Mucosa of gallbladder (tissue), 1 donor: ENCODE measurements at places on chromosomes 11 and 22. TPM values are rescaled to one million over a fixed set of nuclear protein-coding genes. Genes with fewer than 3 reads are reported as not detected.

YWHAH gene
- 213 TPM for total RNA-seq

NRIP3 gene
- total RNA-seq: 2.7 TPM

CASP4 gene
- total RNA-seq: 50.9 TPM

DDTL gene
- total RNA-seq: 3.0 TPM

HTR3B gene
- total RNA-seq: not detected

IL17REL gene
- total RNA-seq: 0.06 TPM

- DNase-seq: no peak
These were observed 13.4 kb downstream of the KDELR3 start for GRCh38 chr22:38481162-38481870.

- DNase-seq: no peak
These were observed 1.8 kb downstream of the FLI1 start for GRCh38 chr11:128695539-128696221.

DNA sequence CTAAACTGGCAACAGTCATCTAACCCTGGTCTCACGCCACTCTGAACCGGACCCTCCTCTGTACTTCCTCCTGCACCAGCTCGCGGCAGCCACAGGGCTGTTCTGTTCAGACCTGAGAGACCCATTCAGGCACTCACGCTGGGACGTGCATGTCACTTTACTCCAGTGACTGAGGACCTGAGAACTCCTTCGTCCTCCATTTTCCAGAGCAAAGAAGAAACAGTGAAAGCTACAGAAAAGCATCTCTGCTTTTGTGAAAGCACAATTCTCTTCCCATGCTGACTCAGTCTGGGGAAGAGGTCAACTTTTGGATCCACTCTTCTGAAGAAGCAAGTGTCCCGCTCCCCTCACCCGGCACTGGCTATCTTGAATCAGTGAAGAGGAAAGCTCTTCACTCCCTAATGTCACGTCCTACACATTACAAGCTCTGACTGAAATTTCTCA lies 24.5 kb downstream of the PISD start:
- DNase-seq: no peak

- DNase-seq: no peak
These were observed 77.9 kb upstream of the ALX4 start for GRCh38 chr11:44387825-44388224.

DNA sequence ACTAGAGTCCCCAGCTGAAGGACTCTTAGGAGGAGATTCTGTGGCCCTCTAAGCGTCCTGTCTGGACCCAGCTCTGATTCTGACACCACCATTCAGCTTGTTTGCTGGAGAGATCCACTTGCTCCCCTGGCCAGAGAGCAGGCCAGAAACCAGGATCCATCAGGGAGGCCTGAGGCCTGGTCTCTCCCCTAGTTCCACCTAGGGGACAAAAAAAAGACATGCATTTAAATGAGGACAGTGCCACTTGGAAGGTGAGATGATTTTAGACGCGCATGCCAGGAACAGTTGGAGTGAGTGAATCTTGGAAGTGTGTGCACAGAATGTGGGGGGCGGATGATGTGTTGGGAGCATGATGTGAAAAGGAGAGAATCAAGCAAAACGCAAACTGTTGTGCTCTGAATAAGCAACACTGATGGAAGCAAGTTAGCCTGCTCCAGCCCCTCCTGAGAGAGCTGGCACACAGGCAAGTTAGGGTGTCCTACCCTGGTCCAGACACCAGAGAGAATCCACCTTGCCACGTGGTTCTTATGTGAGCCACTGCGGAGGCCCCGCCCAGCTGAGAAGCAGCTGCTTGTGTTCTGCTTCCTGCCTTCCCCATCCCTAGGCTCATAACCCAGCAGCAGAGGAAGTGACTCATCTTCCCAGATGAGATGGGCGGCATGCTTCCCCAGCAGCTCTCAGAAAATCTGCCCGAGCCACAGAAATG lies 8.0 kb upstream of the SLCO2B1 start:
- peak; percentile 76 for DNase-seq

GRCh38 chr11:58075781-58076180 lies 45.0 kb downstream of the OR6Q1 start:
- no peak for DNase-seq

- peak; percentile 79 for DNase-seq
These were observed 731 bp downstream of the GSTP1 start for GRCh38 chr11:67584205-67584880.

DNA sequence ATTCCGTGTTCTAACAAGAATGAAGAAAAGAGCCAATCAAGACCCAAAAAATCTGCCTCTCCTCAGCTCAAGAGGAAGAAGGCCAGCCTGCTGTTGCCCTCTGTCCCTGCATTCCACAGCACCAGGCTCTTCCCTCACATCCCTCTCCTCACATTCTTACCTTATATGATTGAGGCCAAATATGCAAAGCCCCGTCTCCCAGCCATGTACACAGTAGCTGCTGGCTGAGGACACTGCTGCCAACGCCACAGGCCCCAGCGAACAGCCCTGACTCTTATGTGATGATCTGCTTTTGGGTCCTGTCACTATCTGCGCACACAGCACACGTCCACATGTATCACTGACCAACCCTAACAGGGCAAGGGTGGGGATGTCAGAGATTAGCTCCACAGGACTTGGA lies 60.2 kb downstream of the MICAL3 start:
- no peak for DNase-seq

DNA sequence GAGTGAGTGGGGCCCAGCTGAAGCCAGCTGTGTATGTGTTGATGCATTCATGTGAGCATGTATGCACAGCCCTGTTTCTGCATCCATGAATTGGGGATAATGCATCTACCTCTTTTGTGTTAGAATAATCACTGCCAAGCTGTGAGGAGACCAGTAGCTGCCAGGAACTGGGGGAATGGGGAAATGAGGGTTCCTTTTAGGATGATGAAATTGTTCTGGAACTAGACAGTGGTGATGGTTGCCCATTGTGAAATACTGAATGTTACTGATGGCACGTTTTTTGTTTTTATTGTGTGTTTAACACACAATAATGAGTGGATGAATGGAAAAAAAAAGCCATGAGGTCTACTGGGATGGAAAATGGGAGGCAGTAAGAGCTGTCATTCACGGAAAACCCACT lies 45.3 kb upstream of the WNT11 start:
- DNase-seq: no peak

DNA sequence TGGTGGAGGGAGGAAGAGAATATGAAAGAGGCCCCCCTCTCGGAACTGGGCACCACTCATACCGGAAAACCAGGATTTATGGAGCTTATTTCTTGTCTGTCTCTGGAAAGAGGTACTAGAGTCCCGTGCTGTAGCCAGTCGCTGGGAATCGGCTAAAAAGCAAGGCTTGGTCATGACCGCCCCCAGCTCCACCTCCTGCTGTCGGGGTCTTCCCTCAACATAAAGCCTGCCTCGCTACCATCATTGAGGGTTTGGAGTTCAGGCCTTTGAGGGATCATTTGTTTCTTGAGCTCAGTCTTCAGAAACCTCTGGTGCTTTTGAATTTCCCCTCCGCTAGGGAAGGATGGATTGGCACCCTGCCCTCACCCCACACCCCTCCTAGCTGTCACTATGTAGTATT lies 97.1 kb downstream of the TSPAN18 start:
- no peak for DNase-seq

DNA sequence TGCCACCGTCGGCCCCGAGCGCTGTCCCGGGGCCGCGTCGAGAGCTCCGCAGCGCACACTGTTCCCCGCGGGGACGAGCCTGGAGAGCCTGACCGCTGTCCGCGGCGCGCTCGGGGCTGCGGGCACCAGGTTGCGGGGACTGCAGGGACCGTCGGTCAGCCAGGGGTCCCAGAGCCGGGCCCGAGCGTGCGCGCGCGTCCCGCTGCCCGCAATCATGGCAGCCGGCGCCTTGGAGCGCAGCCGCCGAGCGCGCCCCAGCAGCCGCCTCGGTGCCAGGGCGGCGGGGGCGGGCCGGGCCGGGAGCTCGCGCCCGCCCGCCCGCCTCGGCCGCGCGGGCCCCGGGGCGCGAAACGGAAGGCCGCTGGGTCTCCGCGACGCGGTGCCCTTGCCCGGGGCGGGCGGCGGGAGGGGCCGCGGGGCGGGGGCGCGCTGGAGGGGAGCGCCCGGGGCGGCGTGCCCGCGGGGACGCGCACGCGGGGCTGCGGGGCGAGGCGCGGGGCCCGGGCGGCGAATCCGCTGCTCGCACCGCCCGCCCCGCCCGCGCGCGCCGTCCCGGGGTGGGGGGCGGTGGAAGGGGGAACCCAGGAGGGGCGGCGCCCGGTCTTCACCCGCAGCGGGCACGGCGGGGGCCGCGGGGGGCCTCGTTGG lies 79.4 kb upstream of the PPARA start:
- DNase-seq: no peak

DNA sequence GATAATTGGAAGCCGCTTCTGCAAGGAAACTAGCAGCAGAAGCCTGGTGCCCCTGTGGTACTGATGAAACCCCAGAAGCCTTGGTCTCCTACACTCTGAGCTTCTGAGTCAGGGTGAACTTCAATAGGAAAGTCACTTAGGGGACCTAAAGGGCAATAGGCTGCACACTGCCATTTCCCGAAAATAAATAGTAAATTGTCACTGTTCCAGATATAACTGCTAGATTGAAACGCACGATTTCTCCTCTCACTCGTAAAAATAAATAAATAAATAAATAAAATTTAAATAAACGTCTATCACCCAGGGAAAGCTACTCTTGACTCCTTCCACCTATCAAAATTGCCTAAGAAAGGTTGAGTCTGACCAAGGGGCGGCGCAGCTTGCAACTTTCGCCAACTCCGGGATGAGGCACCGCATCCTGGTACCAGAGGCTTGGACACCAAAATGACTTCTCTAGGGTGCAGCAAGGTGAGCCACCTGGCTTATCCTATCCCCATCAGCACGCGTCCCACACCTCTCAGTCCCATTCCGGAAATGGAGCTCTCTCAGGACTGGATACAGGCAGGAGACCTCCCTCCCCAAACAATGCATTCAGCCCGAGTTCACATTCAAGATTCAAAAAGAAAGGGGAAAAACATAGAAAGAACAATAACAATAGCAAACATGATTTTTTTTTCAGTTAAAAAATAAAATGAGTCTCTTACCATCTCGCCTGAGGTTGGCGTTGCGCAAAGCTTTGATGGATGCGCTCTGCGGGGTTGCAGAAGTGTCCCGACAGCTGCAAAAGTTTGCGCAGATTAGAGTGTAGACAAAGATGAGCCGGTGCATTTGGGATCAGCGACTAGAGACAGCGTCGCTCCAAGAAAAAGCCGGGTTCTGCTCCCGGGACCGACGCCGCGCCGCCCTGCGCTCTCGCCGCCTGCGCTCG lies 583 bp downstream of the PDGFD start:
- peak; percentile 35 for DNase-seq

DNA sequence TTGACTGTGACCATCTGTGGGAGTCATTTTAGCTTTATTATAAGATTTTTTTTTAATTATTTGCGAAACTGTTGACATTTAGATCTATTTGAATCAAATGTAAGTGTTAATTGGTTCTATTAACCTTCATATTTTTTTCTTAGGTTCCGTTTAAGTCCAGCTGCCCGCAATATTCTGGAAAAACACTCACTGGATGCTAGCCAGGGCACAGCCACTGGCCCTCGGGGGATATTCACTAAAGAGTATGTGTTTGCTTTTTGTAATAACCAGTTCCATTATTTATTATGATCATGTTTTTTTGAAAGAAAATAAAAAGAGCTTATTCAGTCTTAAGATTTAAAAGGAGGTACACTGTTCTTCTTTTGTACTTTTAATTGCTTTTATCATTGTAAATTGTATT lies 43.9 kb downstream of the PDHX start:
- no peak for DNase-seq

- DNase-seq: no peak
These were observed 17.2 kb upstream of the SMCO4 start for GRCh38 chr11:93560199-93560932.

- no peak for DNase-seq
These were observed 7.8 kb downstream of the TBC1D10A start for GRCh38 chr22:30318799-30319419.

DNA sequence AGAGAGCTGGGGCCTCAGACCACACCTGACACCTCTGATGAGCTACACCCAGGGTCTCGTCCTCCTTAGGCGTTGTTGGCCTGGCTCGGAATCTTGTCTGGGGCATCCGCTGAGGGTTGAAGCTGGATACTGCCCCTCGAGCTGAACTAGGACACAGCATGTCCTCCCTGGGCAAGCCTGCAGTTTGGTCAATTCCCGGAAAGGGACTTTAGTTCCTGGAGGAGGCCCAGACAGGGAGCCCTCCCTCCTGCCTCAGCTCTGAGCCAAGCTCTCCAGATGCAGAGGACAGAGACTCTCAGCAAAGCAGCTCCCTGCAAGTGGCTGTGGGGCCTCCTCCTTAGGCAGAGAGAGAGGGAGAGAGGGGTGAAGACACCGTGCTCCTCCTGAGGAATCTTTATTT lies 4.9 kb downstream of the APOL3 start:
- DNase-seq: peak; percentile 57

GRCh38 chr11:56331861-56332491 lies 13.9 kb upstream of the OR8K1 start:
- no peak for DNase-seq

DNA sequence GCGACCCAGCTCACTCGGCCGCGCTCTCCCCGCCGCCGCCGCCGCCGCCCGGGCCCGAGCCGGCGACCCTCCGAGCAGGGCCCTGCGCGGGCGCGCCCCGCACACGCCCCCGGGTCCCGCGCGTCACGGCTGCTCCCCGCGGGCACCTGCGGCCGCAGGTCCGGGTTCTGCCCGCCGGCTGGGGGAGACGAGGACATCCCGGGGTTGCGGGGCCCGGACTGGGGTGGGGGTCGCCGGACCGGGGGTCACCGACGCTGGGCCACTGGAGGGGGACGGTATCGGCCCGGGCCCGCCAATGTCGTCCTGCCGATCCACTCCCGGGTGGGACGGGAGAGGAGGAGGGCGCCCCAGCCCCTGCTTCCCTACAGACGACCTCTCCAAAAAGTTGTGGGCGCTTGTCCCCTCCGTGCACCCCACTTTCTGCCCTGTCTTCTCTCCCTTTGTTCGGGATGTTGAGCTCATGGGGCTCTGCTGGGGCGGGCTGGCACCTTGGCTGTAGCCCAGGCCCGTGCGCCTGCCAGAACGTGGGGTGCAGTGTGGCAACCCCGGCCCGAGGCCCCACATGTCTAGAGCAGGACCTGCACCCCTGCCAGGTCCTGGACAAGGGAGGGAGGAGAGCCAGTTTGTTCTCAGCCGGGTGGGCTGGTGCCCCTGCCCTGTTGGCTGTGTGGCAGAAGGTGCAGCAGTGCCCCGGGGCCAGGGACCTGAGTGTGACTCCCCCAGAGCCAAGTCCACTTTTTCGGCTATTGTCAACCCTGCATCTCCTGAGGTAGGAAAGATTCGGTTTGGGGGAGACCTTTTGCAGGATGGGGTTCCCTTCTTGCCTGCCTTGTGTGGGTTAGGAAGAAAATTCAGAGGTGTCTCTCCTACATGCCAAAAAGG lies 40.2 kb upstream of the CELSR1 start:
- DNase-seq: no peak

GRCh38 chr11:34324466-34324865 lies 33.3 kb downstream of the ABTB2 start:
- DNase-seq: no peak

DNA sequence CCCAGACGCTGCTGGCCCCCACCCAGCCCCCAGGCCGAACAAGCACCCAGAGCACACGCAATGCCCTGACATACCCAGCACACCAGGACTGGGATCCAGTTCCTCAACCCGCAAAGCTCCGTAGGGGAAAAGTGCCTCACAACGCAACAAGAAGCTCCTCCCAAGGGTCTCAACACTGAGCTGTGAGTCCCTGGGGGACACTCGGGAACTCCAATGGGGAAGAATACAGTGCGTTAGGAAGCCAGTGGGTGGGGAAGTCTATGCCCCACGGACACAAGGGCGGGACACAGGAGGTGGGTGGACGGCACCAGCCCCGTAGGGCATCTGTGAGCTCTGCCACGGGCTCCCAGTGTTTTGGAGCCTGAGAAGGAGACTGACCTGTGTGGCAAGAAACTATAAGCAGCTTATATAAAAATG lies 1.6 kb downstream of the DEAF1 start:
- DNase-seq: no peak
